ENCODE measurements at places on chromosomes 4 and X.
A peak's percentile ranks its signal among the peaks of the same experiment; 100 is the strongest.

- no peak for DNase-seq
Measured at GRCh38 chr4:8506373-8507195, 66.0 kb downstream of the TRMT44 start.

- no peak for DNase-seq
Measured at GRCh38 chr4:57425610-57426009, 315.4 kb upstream of the IGFBP7 start.

DNA sequence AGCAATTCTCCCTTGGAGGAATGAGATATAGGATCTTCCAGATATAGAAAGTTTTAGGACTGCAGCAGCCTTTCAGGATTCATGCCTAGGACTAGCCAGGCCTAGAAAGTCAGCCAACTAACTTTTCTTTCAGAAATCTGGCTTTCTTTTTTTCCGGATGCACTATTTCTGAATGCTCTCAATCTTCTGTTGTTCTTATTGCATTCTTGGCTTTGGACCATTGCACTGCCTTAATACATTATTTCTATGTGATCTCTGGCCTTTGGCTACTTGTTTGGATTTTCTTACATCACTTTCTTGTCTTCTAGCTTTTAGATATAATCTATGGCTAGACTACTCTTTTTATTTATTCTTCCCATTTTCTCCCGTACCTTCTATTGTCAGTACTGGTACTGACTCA, 813.1 kb upstream of the HTR2C start:
- DNase-seq: no peak

DNA sequence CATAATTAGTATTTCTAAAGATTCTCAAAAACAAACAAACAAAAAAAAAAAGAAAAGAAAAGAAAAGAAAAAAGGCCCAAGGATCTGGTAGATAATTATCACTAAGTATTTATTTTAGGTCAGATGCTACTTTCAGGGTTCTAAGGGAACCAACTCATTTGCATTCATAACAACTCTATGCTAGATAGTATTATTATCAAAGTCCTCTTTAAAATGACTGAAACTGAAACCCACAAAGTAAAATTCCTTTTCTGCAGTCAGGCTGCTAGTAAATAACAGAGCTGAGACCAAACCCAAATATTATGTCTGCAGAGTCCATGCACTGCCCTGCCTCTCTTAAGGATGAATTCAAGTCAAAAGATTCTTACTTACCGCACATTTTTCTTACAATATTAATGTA, 38.3 kb upstream of the MAPK10 start:
- no peak for DNase-seq

DNA sequence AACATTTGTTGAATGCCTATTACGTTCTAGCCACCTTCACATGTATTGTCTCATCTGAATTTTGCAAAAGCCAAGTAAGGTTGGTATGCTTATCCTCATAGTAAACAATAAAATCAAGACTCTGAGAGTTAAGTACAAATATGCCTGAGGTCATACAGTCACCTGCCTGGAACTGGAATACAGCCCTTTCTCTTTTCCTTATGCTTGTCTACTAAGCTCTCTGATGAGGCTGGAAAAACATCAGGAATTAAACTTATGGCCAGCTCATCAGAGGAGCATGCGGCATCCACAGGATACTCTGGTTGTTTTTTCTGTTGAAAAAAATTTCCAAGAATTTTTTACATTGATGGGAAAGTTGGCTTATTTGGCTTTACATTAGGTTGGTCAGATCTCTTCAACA, 35.5 kb downstream of the NCAPG start:
- DNase-seq: no peak

GRCh38 chr4:106615410-106615945, 246.9 kb upstream of the GIMD1 start:
- DNase-seq: no peak

DNA sequence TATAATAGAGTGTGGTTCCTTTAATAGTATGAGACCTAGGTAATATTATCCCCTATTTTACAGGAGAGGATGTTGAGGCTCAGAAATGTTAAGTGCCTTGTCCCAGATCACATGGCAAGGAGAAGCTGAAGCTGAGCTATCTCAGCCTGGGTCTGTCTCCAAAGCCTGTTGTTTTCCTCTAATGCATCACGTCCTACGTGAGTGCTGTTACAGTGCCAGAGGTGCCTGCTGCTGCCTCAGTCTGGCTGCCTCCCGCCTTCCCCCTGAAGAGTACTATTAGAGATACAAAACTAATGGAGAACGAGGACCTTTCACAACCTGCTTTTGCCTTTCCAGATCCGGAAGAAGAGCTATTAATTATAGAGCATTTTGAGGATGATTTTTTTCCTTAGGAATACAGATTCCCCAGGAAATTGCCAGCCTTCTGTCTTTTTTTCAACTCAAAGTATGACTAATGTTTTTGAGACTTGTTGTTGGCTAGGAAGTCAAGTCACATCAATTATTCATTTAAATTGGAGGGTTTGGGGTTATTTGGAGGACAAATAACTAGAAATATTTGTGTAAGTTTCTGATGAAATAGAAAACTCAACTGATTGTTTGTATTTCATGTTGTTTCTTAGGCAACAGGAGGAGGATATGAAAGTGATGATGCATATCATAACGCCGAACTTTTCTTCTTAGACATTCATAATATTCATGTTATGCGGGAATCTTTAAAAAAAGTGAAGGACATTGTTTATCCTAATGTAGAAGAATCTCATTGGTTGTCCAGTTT, 43.9 kb upstream of the MTMR1 start:
- no peak for DNase-seq

- DNase-seq: no peak
Measured at GRCh38 chr4:107098401-107098800, 62.3 kb upstream of the DKK2 start.

- DNase-seq: no peak
Measured at GRCh38 chrX:18725310-18725943, 18.0 kb downstream of the PPEF1 start.

GRCh38 chr4:103137446-103137827, 37.8 kb upstream of the BDH2 start:
- no peak for DNase-seq

- no peak for DNase-seq
Measured at GRCh38 chr4:148044912-148045352, 313.0 kb downstream of the ARHGAP10 start.

GRCh38 chrX:34900691-34901090, 41.9 kb upstream of the FAM47B start:
- DNase-seq: no peak

DNA sequence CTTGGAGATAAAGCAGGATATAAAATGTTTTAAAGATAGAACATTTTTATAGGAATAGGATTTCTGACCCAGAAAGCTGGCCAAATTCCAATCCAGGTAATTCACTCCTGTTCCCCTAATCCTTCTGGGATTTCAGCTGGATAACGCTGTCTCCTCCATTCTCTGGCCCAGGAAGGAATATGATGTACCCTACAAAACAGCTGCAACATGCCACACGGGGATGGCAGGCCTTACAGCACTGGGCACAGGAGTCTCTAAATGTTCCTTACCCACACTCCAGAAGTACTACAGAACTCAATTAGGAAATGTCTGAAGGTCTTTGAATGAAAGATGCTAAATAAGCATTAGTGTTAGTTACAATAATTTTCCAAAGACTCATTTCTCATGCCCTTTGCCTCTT, 15.8 kb downstream of the CAMK2D start:
- no peak for DNase-seq

- DNase-seq: no peak
Measured at GRCh38 chr4:905485-906338, 26.4 kb downstream of the GAK start.

DNA sequence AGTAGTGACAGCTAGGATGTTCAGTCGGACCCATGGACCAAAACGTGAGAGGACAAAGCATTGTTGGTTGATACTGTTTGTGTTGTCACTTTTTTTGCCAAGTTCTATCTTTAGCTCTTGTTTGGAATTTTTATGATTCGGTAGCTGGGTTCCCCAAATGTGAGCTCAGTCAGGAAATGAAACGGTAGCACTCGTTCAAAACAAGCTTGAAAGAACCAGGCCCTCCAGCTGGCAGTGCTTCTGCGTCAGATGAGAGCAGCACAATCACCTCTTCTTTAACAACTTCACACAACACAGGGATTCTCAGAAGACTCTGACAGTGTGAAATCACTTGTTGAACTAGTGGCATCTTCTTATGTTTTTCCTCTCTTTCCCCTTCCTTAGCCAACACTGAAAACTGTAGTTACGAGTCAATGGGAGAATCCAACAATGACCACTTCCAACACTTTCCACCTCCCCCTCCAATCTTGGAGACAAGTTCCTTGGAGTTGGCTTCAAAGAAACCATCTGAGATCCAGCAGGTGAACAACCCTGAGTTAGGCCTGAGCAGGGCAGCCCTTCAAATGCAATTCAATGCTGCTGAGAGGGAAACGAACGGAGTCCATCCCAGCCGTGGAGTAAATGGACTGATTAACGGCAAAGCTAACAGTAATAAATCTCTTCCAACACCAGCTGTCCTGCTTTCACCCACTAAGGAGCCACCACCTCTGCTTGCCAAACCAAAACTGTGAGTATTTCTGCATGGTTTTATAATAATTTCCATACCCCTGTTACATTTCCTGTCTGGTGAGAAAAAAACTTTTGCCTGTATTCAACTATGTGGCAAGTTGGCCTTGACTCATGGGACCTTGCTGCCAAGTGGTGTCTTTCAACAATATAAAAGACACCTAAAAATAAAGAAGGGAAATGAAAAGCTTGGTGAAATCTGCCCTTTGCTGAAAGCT, 214.6 kb downstream of the PALLD start:
- no peak for DNase-seq

- DNase-seq: peak; percentile 27
Measured at GRCh38 chr4:70704215-70704930, 16.0 kb downstream of the UTP3 start.

DNA sequence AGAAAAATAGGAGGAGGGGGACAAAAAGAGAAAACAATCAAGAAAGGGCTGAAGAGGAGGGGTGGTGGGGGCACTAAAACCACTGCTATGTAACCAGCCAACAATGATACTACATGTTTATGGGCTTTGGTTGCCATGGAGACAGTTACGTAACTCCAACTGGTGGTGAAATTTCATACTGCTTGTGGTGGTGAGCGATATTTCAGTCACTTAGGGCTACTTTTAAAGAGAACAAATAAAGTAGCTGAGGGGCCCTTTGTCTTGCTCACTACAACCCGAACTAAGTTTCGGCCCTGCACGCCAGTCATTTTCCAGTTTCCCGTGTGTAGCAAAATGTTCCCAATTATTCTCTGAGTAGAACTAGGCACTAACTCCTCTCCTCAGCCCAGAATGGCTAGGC, 275.2 kb upstream of the EDA2R start:
- DNase-seq: no peak

- no peak for DNase-seq
Measured at GRCh38 chr4:103786014-103786413, 66.2 kb upstream of the TACR3 start.

DNA sequence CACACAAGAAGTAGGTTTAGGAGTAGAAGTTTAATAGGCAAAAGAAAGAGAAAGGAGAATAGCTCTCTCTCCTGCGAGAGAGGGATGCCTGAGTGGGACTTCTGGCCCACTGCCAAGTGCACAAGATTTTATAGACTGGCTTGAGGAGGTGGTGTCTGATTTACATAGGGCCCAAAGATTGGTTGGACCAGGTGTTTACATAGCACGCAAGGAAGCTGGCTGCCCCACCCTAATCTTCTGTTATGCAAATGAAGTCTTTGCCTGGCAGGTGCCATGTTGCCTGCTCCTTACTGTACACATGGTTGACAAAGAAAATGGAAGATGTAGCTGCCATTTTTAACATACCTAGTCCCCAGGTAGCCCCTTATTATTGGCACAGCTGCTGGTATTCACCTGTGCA, 170.8 kb upstream of the GATB start:
- DNase-seq: no peak

DNA sequence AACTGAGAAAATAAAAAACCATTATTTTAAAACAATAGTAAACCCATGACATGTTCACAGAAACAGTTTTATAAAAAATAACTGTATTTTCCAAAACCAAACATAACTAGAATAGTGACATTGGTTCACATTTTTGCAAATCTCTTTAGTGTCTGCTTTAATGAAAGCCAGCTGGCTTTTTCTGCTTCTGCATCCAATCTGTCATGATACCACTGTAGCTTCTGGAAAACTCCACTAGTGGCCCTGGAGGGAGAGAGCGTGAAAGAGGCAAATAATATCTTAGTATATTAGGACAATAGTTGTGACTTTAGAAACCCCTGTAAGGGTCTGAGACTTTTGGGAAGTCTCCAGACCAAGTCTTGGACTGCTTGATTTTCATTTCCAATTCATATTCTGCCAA, 31.1 kb downstream of the FGFBP1 start:
- no peak for DNase-seq

- DNase-seq: no peak
Measured at GRCh38 chrX:73812256-73812655, 249.3 kb downstream of the CHIC1 start.

- DNase-seq: no peak
Measured at GRCh38 chr4:38082021-38082420, 121.8 kb downstream of the PTTG2 start.

- DNase-seq: no peak
Measured at GRCh38 chrX:23732704-23733103, 10.4 kb downstream of the ACOT9 start.

GRCh38 chrX:107669261-107669660, 41.0 kb downstream of the PRPS1 start:
- no peak for DNase-seq

- no peak for DNase-seq
Measured at GRCh38 chr4:129358571-129358970, 262.6 kb downstream of the C4orf33 start.

- DNase-seq: no peak
Measured at GRCh38 chr4:107519053-107519452, 201.0 kb downstream of the PAPSS1 start.
